Purkinje cell (primary cell): ENCODE measurements at places on chromosomes 16 and 17. TPM values are rescaled to one million over a fixed set of nuclear protein-coding genes. Genes with fewer than 3 reads are reported as not detected.

FBXW10B gene
- 0.97 TPM in 1 of 2 replicates, not detected in the other for polyA plus RNA-seq

HS3ST3B1 gene
- 0.05 and 0.49 TPM in 2 replicates for polyA plus RNA-seq

CNGB1 gene
- not detected in 2 replicates for polyA plus RNA-seq

ITGAD gene
- not detected in 2 replicates for polyA plus RNA-seq

SDK2 gene
- 0.04 and 0.39 TPM in 2 replicates for polyA plus RNA-seq

ITGAX gene
- polyA plus RNA-seq = 0.28 TPM in 1 of 2 replicates, not detected in the other

KRT31 gene
- 2.2 TPM in 1 of 2 replicates, not detected in the other for polyA plus RNA-seq

CACNG4 gene
- polyA plus RNA-seq = 0.18 and 0.27 TPM in 2 replicates

HOXB3 gene
- not detected in 2 replicates for polyA plus RNA-seq

CES4A gene
- 2.8 and 6.0 TPM in 2 replicates for polyA plus RNA-seq

CCL2 gene
- 2.6 TPM in 1 of 2 replicates, not detected in the other for polyA plus RNA-seq

HEATR3 gene
- 1.1 and 1.5 TPM in 2 replicates for polyA plus RNA-seq

TCAP gene
- polyA plus RNA-seq = 0.14 TPM in 1 of 2 replicates, not detected in the other

AATK gene
- 0.48 and 0.56 TPM in 2 replicates for polyA plus RNA-seq

ABCC6 gene
- polyA plus RNA-seq = 0.99 TPM in 1 of 2 replicates, not detected in the other

TMEM238L gene
- not detected in 2 replicates for polyA plus RNA-seq

GFAP gene
- 9.4 and 14.4 TPM in 2 replicates for polyA plus RNA-seq

PLEKHH3 gene
- 0.40 TPM in 1 of 2 replicates, not detected in the other for polyA plus RNA-seq

SMIM36 gene
- not detected in 2 replicates for polyA plus RNA-seq

MBTD1 gene
- polyA plus RNA-seq = 2.0 and 3.1 TPM in 2 replicates

GAS2L2 gene
- not detected in 2 replicates for polyA plus RNA-seq

RASD1 gene
- polyA plus RNA-seq = 32.2 and 55.2 TPM in 2 replicates

EARS2 gene
- 10.4 and 13.6 TPM in 2 replicates for polyA plus RNA-seq

KRT28 gene
- not detected in 2 replicates for polyA plus RNA-seq

CLEC18A gene
- not detected in 2 replicates for polyA plus RNA-seq

CDRT4 gene
- 1.8 and 2.1 TPM in 2 replicates for polyA plus RNA-seq

TPSG1 gene
- polyA plus RNA-seq = not detected in 2 replicates

CRISPLD2 gene
- 0.28 and 1.7 TPM in 2 replicates for polyA plus RNA-seq

CLEC19A gene
- 4.4 TPM in 1 of 2 replicates, not detected in the other for polyA plus RNA-seq

STAT5A gene
- polyA plus RNA-seq = not detected in 2 replicates

CCL5 gene
- polyA plus RNA-seq = not detected in 2 replicates

CEP20 gene
- 30.2 and 63.6 TPM in 2 replicates for polyA plus RNA-seq

BAIAP2 gene
- 180 and 236 TPM in 2 replicates for polyA plus RNA-seq

SHPK gene
- 0.98 and 1.1 TPM in 2 replicates for polyA plus RNA-seq

GCGR gene
- polyA plus RNA-seq = not detected in 2 replicates

OR4D1 gene
- polyA plus RNA-seq = 0.48 TPM in 1 of 2 replicates, not detected in the other

WSCD1 gene
- 2.9 and 6.3 TPM in 2 replicates for polyA plus RNA-seq

BTBD17 gene
- polyA plus RNA-seq = 1.0 and 2.3 TPM in 2 replicates

ENKD1 gene
- 0.78 and 2.4 TPM in 2 replicates for polyA plus RNA-seq

SLFN13 gene
- not detected in 2 replicates for polyA plus RNA-seq

DHX58 gene
- polyA plus RNA-seq = 27.4 and 68.3 TPM in 2 replicates

SLC52A1 gene
- polyA plus RNA-seq = not detected in 2 replicates

SHCBP1 gene
- polyA plus RNA-seq = 7.8 and 11.9 TPM in 2 replicates

UNC13D gene
- not detected in 2 replicates for polyA plus RNA-seq

CDH3 gene
- polyA plus RNA-seq = 0.32 TPM in 1 of 2 replicates, not detected in the other

ST6GALNAC1 gene
- polyA plus RNA-seq = not detected in 2 replicates

SPN gene
- polyA plus RNA-seq = not detected in 2 replicates

SPATA22 gene
- polyA plus RNA-seq = not detected in 2 replicates

JUP gene
- polyA plus RNA-seq = 0.70 and 1.6 TPM in 2 replicates

KCNH4 gene
- polyA plus RNA-seq = not detected in 2 replicates

ZDHHC1 gene
- polyA plus RNA-seq = 0.16 and 0.20 TPM in 2 replicates

ZNF597 gene
- 1.2 and 3.0 TPM in 2 replicates for polyA plus RNA-seq

LAT gene
- 4.9 TPM in 1 of 2 replicates, not detected in the other for polyA plus RNA-seq

HOXB5 gene
- polyA plus RNA-seq = not detected in 2 replicates

OR3A2 gene
- polyA plus RNA-seq = 1.8 and 3.4 TPM in 2 replicates

PIK3R5 gene
- polyA plus RNA-seq = not detected in 2 replicates

TLCD2 gene
- polyA plus RNA-seq = 0.06 and 0.22 TPM in 2 replicates
